Neural crest cell (in vitro differentiated cells): ENCODE measurements at places on chromosomes 6 and 20.

DNA sequence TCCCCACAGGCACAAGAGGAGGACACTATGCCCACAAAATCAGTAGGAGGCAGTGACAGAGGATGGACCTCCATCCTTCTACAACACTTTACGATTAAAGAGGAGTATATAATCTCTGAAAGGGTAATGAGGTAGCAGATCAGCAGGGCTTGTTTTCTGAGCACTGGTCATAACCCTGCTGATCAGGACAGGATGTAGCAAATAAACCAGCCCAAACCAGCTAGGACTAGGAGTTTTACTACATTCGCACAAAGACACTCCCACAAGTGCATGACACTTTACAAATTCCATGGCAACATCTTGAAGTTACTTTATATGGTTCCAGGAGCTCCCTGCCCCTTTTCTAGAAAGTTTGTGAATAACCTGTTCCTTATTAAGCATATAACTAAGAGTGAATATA, 73.3 kb upstream of the CHD6 start:
- DNase-seq: no peak

- no peak for DNase-seq
These were observed 86.1 kb downstream of the FOXC1 start for GRCh38 chr6:1695546-1696462.

DNA sequence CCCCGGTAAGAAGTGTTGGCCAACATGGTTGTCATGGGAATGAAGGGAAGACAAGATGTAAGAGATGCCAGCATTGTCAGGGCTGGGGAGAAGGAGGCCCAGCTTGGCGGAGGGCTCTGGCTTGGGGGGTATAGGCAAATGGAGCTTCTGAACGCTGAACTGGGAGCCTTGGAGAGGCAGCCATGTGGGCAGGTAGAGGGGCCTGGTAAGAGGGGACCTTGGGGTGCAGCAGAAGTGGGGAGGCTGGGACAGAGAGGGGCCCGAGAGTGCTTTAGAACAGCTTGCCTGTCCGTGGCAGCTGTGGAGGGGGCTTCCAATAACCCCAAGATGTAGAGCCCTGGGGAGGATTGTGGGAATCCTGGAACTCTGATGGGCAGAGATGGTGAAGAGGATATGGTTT, 3.0 kb downstream of the SLC22A1 start:
- DNase-seq: no peak

DNA sequence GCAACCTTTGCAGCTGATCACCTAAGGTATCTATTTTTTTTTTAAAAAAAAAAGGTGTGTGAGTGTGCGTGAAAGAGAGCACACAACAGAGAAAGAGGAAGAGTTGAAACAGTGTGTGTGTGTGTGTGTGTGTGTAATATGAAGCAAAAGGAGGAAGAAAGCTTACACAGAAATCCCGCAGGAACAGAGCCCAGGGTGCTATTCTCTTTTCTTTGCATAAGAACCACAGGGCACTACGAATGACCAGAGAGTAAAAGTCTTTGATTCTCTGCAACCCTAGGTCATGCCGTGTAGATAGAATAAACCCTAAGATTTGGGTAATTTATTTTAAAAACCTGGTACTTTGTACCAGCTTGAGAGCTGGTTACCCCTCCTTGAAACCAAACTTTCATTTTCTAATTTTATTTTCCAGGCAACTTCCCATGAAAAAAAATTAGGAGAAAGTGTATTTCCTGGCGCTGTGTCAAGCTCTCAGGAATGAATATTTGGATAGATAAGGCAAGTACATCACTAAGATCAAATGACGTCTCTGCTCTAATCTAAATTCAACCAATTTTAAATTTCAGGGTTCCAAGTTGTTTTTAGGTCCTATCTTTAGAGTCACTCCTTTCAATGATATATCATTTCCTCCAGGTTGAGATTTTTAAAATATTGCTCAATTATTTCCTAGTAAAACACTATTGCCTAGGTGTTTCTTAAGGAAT, 47.9 kb upstream of the ID4 start:
- no peak for DNase-seq

- no peak for DNase-seq
These were observed 467.4 kb upstream of the CITED2 start for GRCh38 chr6:139841794-139842215.

- no peak for DNase-seq
These were observed 38.6 kb downstream of the MYLK4 start for GRCh38 chr6:2712102-2712501.

- DNase-seq: no peak
These were observed 135.1 kb downstream of the FAM83B start for GRCh38 chr6:54981647-54982046.

DNA sequence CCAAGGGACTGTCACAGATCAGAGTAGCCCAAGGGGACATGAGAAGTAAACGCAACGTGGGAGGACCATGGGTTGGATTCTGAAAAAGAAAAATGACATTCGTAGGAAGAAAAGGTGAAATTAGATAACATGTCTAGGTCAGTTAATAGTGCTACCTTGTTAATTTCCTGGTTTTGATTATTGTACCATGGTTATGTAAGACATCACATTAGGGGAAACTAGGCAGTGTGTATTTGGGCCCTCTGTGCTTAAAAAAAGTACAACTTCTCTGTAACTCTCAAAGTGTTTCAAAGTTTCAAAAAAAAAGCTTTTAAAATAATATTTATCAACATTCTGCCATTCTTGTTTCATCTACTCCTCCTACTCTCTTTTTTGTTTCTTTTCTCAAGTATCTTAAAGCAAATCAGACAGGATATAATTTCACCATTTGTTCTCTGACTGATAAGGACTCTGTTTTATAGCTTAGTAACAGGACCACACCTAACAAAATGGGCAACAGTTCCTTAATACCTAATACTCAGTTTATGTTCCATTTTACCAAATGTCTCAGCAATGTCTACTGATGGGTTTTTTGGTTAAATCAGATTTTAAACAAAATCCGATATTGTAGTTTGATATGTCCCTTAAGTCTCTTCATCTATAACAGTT, 97.1 kb upstream of the PLCB4 start:
- no peak for DNase-seq

DNA sequence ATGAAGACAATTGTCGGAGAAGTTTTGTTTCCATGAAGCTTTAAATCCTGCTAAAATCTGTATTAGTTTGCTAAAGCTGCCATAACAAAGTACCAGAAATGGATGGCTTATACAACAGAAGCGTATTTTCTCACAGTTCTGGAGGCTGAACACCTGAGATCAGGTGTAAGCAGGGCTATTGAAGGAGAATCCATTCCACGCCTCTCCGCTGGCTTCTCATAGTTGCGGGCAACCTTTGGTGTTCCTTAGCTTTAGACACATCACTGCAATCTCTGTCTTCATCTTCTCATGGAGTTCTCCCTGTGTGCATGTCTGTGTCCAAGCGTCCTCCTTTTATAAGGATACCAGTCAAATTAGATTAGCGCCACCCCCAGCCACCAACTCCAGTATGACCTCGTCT, 159.9 kb upstream of the CDYL start:
- DNase-seq: no peak

GRCh38 chr6:79544299-79544927, 7.2 kb upstream of the LCA5 start:
- DNase-seq: no peak
